ENCODE measurements at places on chromosomes 2 and 18. TPM values are rescaled to one million over a fixed set of nuclear protein-coding genes. Genes with fewer than 3 reads are reported as not detected.

HADHB gene
- 112 TPM for polyA plus RNA-seq

FEV gene
- polyA plus RNA-seq, result not detected

MC4R gene
- not detected for polyA plus RNA-seq

HMSD gene
- polyA plus RNA-seq, result not detected

TUBA4B gene
- polyA plus RNA-seq, result not detected

GRHL1 gene
- 0.89 TPM for polyA plus RNA-seq

GPATCH11 gene
- polyA plus RNA-seq, result 19.8 TPM

UGT1A8 gene
- not detected for polyA plus RNA-seq

KIAA2012 gene
- not detected for polyA plus RNA-seq

SPHKAP gene
- not detected for polyA plus RNA-seq

- H3K4me3 ChIP-seq, result no peak overlapping the region
- no peak for DNase-seq
Measured at GRCh38 chr2:21256006-21256405, 132.2 kb downstream of the TDRD15 start.

- no peak overlapping the region for H3K4me3 ChIP-seq
- no peak overlapping the region for H3K27ac ChIP-seq
- no peaks in the 10 kb centered on the region for H3K27me3 ChIP-seq
- no peaks in the 10 kb centered on the region for H3K36me3 ChIP-seq
- DNase-seq, result no peak
Measured at GRCh38 chr2:212424082-212424481, 114.5 kb downstream of the ERBB4 start.

DNA sequence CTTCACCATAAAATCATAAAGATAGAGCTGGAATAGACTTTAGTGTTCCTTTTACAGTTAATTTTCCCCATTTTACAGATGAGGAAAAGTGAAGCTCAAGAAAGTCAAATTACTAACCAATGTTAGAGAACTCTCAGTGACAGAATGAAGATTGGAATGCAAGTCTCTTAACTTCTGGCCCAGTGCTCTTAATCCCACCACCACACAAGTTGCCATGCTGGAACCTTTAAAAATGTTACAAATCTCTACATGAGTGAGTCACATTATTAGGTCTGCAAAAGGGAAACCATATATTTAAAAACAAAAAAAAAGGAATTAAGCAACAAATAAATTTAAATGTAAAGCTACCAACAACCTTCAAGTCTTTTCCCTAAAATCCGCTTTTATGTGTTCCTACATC, 3.5 kb downstream of the NCKAP1 start:
- peaks cover 16% of the 10 kb centered on the region for H3K4me1 ChIP-seq
- peaks cover 45% of the 10 kb centered on the region for H3K27me3 ChIP-seq
- DNase-seq, result no peak
- no peak overlapping the region for H3K4me3 ChIP-seq
- no peak overlapping the region for H3K27ac ChIP-seq

DNA sequence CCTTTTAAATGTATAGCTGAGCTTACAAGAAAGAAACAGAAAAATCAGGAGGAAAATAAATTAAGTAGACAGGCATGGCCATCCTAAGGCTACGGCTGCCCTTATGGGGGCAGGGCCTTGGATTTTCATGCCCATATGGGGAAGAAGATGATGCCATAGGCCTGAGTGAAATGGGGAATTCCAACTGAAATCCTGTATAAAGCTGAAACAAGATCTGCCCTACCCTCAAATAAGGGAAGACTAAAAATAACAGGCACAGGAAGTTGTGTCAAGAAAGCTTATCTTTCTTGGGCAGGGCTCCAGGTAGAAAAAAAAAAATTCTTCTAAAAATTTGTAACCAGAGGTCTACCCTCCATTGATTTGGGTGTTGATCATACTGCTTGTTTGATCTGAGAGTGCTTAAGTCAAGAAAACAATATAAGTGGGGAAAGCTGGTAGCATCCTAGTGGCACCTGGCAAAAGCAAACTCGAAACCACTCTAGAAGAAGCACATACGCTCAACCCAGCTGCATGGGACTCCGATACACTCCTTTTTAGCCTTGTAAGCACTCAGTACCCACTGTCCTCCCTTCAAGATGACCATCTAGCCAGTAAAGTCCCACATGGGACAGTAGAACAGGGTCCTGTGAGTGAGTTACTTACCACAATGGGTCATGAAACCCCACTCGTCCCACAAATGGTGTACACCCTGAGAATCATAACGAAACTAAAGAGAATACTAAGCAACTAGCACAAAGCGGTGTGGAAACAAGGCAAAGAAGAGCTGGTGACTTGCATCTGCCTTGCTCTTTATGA, 22.3 kb downstream of the DNAH7 start:
- no peak overlapping the region for H3K4me3 ChIP-seq
- H3K27ac ChIP-seq, result no peak overlapping the region
- H3K4me1 ChIP-seq, result peaks cover 13% of the 10 kb centered on the region
- no peak for DNase-seq
- no peaks in the 10 kb centered on the region for H3K36me3 ChIP-seq

DNA sequence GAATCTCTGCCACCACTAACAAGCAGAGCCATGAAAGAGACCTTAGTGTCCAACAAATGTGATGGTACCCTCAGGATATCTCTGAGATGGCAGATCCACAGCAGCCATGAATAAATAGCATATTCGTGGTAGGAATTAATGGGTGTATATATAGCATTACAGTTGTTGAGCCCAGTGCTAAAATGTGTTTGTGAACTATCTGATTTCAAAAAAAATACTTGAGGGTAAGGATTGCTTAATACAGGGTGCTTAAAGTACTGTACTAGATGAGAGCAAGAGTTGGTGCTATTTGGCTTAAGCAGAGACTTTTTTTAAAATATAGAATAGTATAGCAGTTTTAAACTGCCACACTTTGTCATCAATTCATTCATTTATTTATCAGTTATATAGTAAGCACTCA, 101.5 kb upstream of the GALNT5 start:
- H3K4me1 ChIP-seq, result no peaks in the 10 kb centered on the region
- no peaks in the 10 kb centered on the region for H3K36me3 ChIP-seq
- DNase-seq, result no peak
- no peaks in the 10 kb centered on the region for H3K27me3 ChIP-seq

- peaks cover 12% of the 10 kb centered on the region for H3K36me3 ChIP-seq
- H3K27ac ChIP-seq, result no peak overlapping the region
- DNase-seq, result no peak
Measured at GRCh38 chr2:175926272-175926671, 75.8 kb downstream of the LNPK start.

- DNase-seq, result no peak
- H3K4me3 ChIP-seq, result no peak overlapping the region
- no peaks in the 10 kb centered on the region for H3K36me3 ChIP-seq
- no peak overlapping the region for H3K27ac ChIP-seq
- H3K27me3 ChIP-seq, result no peaks in the 10 kb centered on the region
- H3K4me1 ChIP-seq, result no peaks in the 10 kb centered on the region
Measured at GRCh38 chr18:22542406-22542835, 124.7 kb upstream of the CTAGE1 start.

- H3K4me3 ChIP-seq, result no peak overlapping the region
- peaks cover under 1% of the 10 kb centered on the region for H3K27me3 ChIP-seq
- H3K27ac ChIP-seq, result no peak overlapping the region
- H3K4me1 ChIP-seq, result no peaks in the 10 kb centered on the region
- DNase-seq, result no peak
Measured at GRCh38 chr2:8851811-8852560, 14.6 kb upstream of the KIDINS220 start.

- no peak overlapping the region for H3K27ac ChIP-seq
- H3K4me1 ChIP-seq, result peaks cover 8% of the 10 kb centered on the region
- H3K4me3 ChIP-seq, result no peak overlapping the region
Measured at GRCh38 chr2:27174638-27175037, 25.8 kb downstream of the TCF23 start.

DNA sequence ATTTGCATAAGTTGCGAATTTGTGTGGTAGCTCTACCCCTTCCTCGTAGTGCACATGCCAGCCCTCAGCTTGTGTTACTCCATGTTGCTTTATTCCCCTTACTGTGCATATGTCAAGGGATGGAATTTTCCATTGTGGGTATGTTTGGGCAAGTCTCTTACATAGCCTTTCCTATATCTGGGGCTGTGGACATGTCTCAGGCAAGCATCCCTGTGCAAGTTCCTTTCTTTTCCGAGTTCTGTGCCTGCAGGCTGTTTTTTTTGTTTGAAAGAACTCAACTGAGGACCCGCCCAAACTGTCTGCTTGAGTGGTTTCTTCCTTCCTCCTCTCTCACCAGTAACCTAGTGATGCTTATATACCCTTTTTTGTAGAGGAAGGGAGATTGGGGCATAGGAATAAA, 1739.1 kb upstream of the PIK3C3 start:
- DNase-seq, result no peak
- H3K27me3 ChIP-seq, result no peaks in the 10 kb centered on the region

DNA sequence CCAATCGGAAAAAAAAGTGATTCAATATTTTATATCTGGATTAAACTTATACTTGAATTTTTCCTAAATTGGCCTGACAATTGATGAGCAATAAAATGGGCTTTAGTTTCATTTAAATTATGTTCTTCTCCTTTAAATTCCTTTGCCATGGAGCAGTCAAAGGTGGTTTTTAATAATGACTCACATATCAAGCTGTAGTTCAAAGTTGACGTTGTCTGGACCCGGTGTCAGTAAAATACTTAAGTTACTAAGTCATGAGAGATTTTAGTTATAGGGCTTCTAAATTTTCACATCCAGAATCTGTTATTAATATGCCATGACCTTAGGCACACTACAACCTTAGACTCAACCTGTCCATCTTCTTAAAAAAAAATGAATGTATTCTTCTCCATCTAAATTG, 62.5 kb downstream of the CDH2 start:
- no peak for DNase-seq
- no peak overlapping the region for H3K4me3 ChIP-seq
- H3K36me3 ChIP-seq, result no peaks in the 10 kb centered on the region

DNA sequence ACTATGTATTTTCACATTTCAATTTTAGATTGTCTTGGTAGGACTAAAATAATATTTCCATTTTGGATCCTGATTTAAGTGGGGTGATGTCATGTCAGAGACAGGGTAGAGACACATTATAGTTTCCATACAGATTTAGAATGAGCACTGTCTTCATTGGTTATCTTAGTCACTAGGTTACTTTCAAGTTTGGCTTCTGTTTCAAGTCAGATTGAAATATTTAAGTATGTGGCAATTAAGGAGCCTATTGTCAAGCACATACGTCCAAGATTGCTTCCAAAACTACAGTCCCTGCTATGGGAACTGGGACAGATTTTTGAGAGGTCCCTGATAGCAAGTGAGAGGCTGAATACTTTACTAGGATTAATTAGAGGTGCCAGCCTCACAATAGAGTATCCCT, 89.2 kb upstream of the FAM117B start:
- DNase-seq, result no peak
- H3K27ac ChIP-seq, result no peak overlapping the region
- H3K36me3 ChIP-seq, result no peaks in the 10 kb centered on the region

GRCh38 chr2:15511686-15512085, 49.4 kb downstream of the NBAS start:
- no peak overlapping the region for H3K27ac ChIP-seq
- peaks cover 34% of the 10 kb centered on the region for H3K36me3 ChIP-seq
- H3K4me3 ChIP-seq, result no peak overlapping the region
- DNase-seq, result no peak
- no peaks in the 10 kb centered on the region for H3K4me1 ChIP-seq
- no peaks in the 10 kb centered on the region for H3K27me3 ChIP-seq

DNA sequence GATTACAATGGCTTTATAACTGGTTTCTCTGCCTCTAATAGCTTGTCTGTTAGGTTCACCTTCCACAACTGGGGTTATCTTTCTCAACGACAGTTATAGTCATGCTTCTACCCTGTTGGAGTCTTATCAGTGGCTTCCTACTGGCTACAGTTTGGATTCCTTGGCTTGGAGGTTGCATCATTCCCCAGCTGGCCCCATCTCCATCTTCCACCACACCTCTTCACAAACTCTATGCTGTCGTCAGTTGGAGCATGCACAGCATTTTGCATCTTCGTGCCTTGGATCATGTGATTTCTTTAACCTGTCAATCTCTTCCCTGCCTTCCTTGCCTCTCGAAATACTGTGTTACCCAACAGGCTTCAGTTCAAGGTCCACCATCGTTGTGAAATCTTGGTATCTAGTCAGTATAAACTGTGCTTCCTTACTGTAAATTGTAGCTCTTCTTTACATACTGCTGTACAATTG, 316.3 kb upstream of the CXCR4 start:
- no peaks in the 10 kb centered on the region for H3K36me3 ChIP-seq
- H3K4me3 ChIP-seq, result no peak overlapping the region
- H3K27me3 ChIP-seq, result peaks cover 9% of the 10 kb centered on the region
- H3K4me1 ChIP-seq, result no peaks in the 10 kb centered on the region
- no peak overlapping the region for H3K27ac ChIP-seq

- H3K27ac ChIP-seq, result no peak overlapping the region
- H3K4me1 ChIP-seq, result peaks cover 16% of the 10 kb centered on the region
- no peaks in the 10 kb centered on the region for H3K36me3 ChIP-seq
- no peaks in the 10 kb centered on the region for H3K27me3 ChIP-seq
- DNase-seq, result no peak
- H3K4me3 ChIP-seq, result no peak overlapping the region
Measured at GRCh38 chr2:191222507-191222906, 22.7 kb upstream of the MYO1B start.

- H3K36me3 ChIP-seq, result no peaks in the 10 kb centered on the region
- H3K4me1 ChIP-seq, result peaks cover 6% of the 10 kb centered on the region
- DNase-seq, result no peak
- H3K27ac ChIP-seq, result no peak overlapping the region
Measured at GRCh38 chr2:68932402-68932801, 20.3 kb downstream of the GKN2 start.

GRCh38 chr2:217271813-217272212, 411.9 kb upstream of the TNP1 start:
- H3K27me3 ChIP-seq, result peaks cover 38% of the 10 kb centered on the region
- H3K27ac ChIP-seq, result no peak overlapping the region
- peaks cover 7% of the 10 kb centered on the region for H3K36me3 ChIP-seq
- no peak for DNase-seq
- no peaks in the 10 kb centered on the region for H3K4me1 ChIP-seq

- DNase-seq, result no peak
- H3K4me3 ChIP-seq, result no peak overlapping the region
- no peaks in the 10 kb centered on the region for H3K4me1 ChIP-seq
Measured at GRCh38 chr2:53512071-53512826, 255.4 kb upstream of the CHAC2 start.

DNA sequence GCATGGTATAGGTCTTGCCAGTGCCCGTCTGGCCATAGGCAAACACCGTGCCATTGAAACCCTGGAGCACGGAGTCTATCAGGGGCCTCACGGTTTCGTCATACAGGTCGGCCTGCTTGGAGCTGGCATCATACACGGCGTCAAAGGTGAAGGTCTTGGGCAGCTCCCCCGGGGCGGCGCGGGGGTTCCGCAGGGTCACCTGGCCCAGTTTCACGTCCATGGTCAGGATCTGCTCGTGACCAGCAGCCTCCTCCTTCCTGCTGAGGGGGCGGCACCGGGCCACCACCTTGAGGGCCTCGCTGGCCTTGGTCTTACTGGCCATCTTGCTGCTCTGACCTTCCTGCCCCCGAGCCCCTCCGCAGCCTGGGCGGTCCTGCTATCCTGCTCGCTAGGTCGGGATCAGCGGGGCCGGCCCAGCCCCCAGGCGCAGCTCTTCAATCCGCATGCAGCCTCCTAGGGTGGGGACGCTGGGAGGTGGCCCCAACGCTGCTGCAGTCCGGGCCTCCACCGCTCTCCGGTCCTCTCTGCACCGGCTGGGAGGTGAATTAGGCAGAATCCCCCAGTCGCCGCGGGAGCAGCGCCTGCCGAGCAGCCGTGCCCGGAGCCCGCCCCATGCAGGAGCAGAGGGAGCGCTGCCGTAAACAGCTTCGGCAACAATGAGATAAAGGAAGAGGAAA, 563 bp downstream of the KIF3C start:
- peaks cover 14% of the 10 kb centered on the region for H3K4me1 ChIP-seq
- no peaks in the 10 kb centered on the region for H3K27me3 ChIP-seq
- peak overlapping the region; percentile 42 for H3K27ac ChIP-seq
- H3K4me3 ChIP-seq, result peak overlapping the region; percentile 95
- H3K36me3 ChIP-seq, result no peaks in the 10 kb centered on the region
